Activated CD8-positive, alpha-beta memory T cell treated with anti-CD3 and anti-CD28 coated beads, Interleukin-2, amount 50 U/mL, for 48 hours (primary cell): ENCODE measurements at places on chromosomes 2 and 18.

DNA sequence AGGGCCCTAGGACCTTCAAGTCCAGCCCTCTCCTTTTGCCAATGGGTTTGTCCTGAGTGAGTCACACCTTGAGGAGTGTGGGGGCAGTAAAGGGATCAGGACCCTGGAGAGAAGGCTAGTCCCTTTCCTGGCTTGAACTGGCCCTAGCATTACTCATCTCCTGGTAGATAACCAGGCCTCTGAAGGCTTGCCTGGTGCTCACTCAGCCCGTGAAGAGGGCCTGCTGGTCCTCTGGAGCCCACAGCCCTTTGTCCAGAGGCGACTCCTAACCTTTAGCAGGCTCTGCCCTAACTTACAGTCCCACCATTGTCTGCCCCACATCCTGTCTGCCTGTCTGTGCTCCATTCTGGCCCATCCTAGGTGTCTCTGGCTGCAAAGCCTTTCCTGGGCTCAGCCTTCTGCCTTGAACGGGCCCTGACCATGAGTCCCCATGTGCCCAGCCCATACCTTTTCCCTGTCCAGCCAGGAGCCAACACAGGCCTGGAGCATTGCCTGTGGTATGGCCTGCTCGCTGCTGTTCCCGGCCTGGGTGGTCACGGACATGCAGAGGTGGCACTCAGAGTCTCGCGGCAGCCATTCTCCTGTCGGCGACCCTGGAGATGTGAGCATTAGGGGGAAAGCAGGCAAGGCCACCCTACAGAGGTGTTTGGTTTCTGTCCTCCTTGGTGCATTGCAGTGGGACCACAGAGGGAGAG is 5.0 kb downstream of the SFTPB start:
- no peak for DNase-seq

DNA sequence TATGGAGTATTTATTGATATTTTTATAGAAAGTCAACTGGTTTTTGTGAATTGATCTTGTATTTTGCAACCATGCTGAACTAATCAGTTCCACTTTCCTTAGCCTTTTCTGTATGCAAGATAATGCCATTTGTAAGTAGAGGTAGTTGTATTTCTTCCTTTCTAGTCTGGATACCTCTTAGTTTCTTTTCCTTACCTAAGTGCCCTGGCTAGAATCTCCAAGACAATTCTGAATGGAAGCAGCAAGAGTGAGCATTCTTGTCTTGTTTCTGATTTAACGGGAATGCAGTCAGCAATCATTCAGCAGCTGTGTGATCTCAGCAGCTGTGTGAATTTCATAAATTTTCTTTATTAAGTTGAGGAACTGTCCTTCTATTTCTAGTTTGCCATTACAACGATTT is 73.4 kb downstream of the NRXN1 start:
- DNase-seq: no peak

- no peak for DNase-seq
These were observed 135.6 kb downstream of the TFCP2L1 start for GRCh38 chr2:121149384-121149783.

- peak; percentile 75 for DNase-seq
These were observed 901 bp downstream of the ICA1L start for GRCh38 chr2:202870431-202871299.

DNA sequence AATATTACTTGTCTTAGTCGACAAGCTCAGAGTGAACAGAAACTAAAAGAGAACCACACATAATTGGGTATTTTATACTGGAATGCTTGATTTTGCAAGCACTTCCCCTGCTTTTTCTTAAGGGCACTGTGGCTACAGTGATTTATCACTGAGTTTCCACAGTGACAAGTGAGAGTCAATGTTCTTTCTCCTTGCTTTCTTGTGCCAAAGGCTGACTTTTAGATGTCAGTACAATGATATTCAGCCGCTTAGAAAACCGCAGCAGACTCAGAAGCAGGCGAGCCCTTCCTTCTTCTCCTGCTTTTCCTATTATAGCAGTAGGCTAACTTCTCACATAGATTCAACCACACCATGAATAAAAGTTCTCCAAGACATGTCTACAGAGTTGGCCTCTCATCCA is 1603.6 kb upstream of the NXPH2 start:
- DNase-seq: no peak

GRCh38 chr2:64866797-64867196 is 122.4 kb upstream of the SLC1A4 start:
- no peak for DNase-seq

GRCh38 chr2:234258562-234259141 is 208.2 kb downstream of the SPP2 start:
- no peak for DNase-seq

DNA sequence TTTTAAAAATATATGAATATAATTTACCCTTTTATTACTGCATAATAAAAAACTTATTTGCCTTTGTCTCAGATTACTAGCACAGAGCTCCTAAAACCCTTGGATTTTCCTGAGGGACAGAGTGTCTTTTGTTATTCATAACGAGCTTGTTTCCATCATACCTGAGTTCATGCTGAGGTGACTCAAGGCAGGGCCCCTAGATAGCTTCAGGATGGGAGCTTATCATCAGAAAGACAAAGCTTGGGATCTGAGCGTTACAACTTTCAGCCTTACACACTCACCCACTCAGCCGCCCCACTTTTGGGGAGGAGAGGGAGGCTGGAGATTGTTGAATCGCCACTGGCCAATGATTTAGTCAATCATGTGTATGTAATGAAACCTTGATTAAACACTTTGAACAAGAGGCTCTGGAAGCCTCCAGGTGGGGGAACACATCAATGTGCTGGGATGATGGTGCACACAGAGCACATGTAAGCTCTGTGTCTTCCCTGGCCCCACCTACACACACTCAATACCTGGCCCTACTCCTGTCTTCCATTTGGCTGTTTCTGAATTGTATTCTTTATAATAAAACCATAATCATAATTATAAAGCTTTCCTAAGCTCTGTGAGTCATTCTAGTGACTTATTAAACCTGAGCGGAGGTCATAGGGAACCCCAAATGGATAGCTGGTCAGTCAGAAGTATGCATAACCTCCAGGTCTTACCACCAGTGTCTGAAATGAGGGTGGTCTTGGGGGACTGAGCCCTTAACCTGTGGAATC is 28.5 kb upstream of the DNAH7 start:
- no peak for DNase-seq

GRCh38 chr18:76412010-76412817 is 82.8 kb downstream of the ZNF516 start:
- peak; percentile 42 for DNase-seq

DNA sequence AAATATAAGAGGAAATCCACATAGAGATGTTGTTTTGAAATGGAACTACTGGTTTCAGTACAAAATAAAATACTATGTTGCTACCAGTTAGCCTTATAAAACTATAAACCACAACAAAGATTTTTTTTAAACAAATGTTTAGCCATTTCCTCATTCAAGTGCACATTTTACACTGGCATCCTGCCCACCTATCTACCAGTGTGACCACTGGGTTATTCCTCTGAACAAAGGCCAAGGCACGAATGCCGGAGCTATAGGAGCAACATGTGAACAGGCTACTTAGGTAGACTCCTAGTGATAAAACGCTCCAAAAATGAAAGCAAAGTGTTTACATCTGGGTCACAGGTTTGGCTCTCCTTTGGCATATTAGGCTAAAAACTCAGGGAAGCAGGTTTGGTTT is 31.8 kb upstream of the SULT1C4 start:
- no peak for DNase-seq

DNA sequence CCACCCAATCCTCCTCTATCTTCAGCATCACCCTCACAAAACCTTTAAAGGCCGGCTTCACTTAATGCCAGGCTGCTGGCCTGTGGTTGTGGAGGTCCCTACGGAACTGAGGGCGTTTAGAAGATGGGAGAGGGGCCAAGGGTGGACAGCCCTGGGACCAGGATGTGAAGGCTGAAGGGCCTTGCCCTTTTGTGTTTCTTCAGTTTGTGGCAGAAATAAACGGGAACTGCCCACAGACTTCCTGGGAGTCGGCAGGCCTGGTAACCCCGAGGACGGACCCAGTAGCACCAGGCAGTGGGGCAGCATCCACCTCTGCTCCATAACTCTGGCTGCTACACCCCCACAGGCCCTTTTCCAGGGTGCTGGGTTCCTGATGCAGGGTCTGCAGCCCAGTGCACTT is 51.3 kb downstream of the LYPD1 start:
- no peak for DNase-seq

GRCh38 chr2:81549646-81550045 is 1245.1 kb upstream of the LRRTM1 start:
- DNase-seq: no peak

- DNase-seq: no peak
These were observed 73.6 kb downstream of the DDX1 start for GRCh38 chr2:15665067-15665942.

- DNase-seq: no peak
These were observed 55.7 kb downstream of the INO80C start for GRCh38 chr18:35441857-35442595.

- no peak for DNase-seq
These were observed 2.0 kb downstream of the RAPH1 start for GRCh38 chr2:203532957-203533658.

DNA sequence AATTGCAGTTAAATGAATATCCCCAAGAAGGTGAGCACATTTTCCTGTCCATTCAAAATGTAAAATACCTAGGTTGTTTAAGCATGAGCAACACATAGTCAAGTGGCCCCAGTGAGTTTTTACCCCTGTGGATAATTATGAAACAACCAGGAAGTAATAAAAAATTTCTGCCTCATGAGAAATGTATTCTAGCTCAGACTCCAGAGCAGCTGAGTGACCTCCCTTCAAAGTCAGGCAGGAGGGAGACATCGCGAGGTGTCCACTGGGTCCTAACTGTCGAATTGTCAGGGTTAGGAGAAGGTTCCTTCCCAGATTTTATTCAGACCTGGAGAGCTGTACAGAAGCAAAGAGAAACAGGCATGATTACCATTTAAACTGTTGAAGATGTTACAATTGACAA is 416.6 kb upstream of the SMIM21 start:
- DNase-seq: no peak

DNA sequence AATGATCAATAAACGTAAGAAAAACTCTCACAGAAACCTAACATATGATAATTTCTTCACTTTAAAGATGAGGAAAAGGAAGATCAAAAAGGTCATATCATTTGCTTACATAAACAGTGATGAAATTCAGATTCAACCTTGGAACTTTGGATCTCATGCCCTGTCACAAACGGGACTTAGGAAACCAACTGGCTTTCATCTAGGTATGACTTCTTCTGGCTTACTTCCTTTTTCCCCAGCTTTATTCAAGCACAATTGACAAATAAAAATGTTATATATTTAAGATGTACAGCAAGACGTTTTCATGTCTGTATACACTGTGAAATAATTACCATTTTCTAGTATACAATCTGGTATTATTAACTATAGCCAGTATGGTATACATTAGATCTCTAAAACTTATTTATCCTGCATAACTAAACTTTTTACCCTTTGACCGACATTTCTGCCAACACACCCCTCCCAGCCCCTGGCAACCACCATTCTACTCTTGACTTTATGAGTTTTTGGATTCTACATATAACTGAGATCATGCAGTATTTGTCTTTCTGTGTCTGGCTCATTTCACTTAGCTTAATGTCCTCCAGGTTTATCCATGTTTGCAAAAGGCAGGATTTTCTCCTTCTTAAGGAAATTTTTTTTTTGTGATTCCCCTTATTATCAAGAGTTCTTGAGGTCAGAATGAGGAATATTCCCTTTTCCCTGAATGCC is 46.0 kb upstream of the COBLL1 start:
- DNase-seq: no peak

DNA sequence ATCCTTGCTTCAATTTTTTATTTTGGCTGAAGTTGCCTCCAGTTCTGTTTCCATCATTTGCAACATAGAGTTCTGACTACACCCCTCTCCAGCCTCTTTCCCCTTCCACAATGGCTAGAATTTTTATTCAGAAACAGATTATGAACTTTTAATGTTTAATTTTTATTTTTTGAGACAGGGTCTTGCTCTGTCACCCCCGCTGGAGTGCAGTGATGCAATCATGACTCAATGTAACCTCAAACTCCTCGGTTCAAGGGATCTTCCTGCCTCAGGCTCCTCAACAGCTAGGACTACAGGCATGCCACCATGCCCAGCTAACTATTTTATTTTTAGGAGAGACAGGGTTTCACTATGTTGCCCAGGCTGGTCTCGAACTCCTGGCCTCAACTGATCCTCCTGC is 2.8 kb downstream of the NTSR2 start:
- peak; percentile 3 for DNase-seq

- DNase-seq: no peak
These were observed 137.1 kb upstream of the CCDC150 start for GRCh38 chr2:196502386-196502785.

DNA sequence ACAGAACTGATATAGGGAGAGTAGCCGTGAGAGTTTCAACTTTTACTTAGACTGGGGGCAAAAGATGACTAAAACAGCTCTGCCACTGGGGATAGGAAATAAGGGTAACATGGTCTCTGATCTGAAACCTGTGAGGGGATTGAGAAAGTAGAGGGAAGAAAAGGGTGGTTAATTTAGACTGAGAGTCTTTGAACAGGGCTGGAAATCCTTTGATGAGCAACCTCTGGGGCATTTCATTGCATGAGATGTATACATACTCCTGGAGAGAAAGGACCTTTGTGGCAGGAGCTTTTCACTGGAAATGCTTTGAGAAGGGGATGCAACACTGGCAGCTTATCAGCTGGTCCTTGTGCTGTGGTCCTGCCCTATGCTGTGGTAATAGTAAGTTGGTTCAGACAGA is 9.4 kb downstream of the GALNT1 start:
- no peak for DNase-seq

DNA sequence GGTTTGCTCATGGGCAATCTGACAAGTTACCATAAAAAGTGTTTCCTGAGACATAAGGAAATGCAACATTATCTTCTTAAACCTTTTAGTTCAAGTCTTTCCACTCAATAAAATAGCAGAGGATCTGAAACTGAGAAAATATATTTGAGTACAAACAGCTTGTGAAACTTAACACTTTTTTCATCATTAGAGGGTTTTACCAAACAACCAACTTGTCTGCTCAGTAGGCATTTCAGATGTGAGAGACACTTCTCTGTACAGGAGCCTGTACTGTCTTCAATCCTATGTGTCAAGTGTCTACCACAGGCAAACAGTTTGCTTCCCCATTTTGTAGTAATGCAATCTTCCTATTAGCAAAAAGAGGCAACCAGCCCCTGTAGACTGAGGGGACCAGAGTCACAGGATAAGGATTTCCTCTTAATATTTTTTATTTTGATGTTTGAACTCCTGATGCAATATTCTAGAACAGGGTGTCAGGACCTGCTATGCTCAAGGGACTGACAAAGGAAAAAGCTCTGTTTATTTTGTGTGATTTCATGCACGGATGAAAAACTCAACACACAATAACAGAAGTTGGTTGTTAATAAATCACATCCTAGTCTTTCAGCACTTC is 159.1 kb upstream of the LHCGR start:
- DNase-seq: no peak
